Stimulated activated CD8-positive, alpha-beta memory T cell treated with anti-CD3 and anti-CD28 coated beads, Interleukin-4, amount 100 ng/mL, for 4 hours (primary cell): ENCODE measurements at places on chromosomes 16 and 17.

DNA sequence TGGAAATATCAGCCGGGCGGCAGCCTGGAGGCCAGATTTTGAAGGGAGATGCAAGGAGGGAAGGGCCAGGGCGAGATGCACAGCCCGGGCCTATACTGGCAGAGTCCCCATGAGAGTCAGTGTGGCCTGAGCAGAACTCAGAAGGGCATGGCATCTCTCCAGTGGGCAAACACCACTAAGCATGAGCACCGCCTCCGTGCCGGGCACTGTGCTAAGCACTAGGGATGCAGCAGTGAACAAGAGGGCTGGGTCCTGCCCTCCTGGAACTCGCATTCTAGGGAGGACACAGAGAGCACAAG is 33.5 kb downstream of the TK2 start:
- DNase-seq, result no peak

GRCh38 chr17:77691216-77692085 is 267.1 kb upstream of the TNRC6C start:
- DNase-seq, result no peak

GRCh38 chr16:13864689-13865088 is 55.3 kb upstream of the ERCC4 start:
- no peak for DNase-seq

DNA sequence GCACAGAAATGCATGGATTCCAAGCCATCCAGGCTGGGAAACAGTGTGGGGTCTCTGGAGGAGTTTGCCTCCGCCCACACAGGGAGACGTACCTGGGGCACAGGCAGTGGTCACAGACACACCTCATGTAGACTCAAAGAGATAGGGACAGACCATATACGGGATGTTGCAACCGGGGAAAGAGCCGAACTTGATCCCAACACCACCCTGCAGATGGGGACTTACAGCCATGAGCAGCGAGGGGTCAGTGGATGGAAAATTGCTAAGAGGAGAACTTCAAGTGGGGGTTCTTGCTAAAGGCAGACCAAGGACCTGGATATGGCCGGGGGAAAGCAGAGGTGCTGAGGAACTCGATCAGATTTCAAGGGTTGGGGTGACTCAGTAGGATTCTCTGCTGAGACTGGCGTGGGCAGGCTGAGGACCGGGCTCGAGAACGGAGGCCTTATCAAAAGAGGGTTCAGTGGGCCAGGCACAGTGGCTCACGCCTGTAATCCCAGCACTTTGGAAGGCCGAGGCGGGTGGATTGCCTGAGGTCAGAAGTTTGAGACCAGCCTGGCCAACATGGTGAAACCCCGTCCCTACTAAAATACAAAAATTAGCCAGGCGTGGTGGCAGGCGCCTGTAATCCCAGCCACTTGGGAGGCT is 12.0 kb upstream of the DNAH17 start:
- no peak for DNase-seq

DNA sequence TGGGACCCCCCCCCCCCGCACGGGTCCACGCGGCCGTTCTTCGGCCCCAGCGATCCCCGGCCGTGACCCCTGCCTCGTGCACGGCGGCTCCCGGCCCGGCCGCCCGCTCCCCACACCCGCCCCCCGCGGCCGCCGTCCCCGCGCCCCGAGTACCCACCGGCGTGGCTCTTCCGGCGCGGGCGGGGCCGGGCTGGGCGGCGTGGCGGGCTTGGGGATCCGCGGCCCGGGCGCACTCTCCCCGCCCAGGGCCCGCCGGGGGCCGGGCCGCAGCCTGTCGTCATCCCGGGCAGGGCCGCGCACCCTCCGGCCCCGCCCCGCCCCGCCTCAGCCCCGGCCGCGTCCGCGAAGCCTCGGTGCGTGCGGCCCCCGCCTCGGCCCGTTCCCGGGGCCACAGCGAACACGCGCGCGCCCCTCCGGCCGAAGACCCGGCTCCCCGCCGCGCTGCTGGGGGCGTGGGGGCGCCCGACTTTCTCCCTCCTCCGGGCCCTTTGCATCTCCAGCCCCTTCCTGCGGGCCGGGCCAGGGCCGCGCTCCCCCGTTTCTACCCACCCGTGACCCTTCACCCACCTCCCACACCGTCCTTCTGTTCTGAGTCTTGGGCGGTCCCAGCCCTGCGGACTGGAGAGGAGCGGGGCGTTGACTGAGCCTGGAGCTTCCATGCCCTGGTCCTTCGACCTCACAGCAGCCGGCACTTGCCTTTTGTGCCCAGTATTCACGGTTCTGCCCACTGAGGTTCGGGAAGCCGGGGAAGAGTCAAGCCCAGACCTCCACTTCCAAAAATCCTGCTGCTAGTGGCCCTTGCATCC is 840 bp downstream of the MYO1C start:
- DNase-seq, result no peak
